ENCODE measurements at places on chromosomes 1 and 21.

- peak; percentile 94 for DNase-seq
Observed at GRCh38 chr1:182588500-182589396, at the start of gene RNASEL. Gene RNASEL (minus strand): TSS chr1:182589256. CDS start chr1:182586806, 2,450 bp downstream.

- no peak for DNase-seq
Observed at GRCh38 chr1:57424231-57425027, 569 bp upstream of the DAB1 start.

DNA sequence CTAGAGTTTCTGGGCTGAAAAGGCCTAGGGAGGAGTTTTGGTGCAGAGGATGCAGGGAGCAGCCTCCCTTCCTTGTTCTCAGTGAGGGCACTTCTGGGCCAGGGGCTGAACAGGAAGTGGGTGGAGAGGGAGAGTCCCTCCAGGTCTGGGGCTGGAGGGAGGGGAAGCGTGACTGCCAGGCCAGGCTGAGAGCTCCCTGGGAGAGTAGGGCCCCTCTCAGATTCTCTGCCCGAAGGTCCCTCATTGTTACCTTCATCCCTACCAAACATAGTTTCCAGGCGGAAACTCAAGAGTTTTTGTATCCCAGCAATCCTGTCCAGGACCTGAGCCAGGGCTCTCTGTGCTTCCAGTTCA is 36.8 kb downstream of the CITED4 start:
- DNase-seq, result no peak

DNA sequence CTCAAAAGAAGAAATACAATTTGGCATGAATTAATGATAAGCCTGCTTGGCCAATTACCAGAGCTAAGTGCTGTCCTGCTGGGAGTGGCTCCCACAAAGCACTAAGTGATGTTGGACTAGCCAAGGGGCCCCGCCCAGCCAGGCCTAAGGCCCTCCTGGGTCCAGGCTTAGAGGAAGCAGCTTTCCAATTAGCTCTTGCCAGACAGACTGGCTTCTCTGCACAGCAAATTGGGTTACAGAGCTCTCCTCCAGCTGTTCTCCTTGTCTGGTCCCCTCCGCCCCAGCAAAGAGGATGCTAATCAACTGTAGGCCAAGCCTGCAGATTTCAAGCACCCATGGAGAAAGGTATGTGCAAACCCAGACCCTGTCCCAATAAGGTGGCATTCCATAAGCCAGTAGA is 151.9 kb downstream of the DMRTA2 start:
- no peak for DNase-seq

DNA sequence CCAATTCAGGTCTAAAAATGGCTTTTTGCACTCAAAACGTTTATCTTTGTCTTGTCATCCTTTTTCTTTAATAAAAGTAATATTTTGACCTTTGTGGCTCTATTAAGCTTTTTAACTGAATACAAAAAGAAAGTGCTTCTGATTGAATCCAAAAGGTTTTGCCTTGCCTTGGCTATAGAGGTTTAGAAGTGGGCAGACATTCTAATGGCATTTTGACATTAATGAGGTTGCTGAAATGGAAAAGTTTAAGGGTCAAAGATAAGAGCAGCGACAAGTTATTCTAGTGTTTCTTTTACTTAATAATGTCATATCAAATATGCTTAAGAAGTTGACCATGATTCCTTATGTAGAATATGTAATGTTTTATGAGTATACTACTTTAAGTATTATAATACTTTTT is 120.2 kb downstream of the ADGRL2 start:
- DNase-seq, result no peak

GRCh38 chr1:203267347-203267846 is 37.9 kb upstream of the BTG2 start:
- DNase-seq, result peak; percentile 97

DNA sequence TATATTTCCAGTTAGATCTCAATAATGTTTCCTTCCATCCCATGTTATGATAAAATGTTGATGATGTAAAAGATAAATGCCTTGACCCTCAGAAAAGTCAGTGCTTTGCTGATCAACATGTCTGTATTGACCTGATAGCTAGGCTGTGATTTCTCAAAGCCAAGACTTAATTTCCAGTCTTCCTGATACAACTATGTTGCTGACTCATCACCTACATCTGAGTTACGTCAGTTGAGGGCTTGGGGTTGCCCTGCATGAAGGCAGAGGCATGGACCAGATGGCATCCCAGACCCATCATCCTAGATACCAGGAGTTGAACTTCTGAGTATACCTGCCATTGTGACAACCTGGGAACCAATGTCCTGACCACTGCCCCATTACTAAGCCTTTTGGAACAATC is 4.8 kb downstream of the LCE1D start:
- DNase-seq, result no peak

GRCh38 chr1:162192763-162193162 is 123.3 kb downstream of the NOS1AP start:
- DNase-seq, result no peak

- DNase-seq, result peak; percentile 80
Observed at GRCh38 chr1:62381831-62382657, 54.8 kb upstream of the USP1 start.

- no peak for DNase-seq
Observed at GRCh38 chr1:41702771-41703170, 216.0 kb downstream of the HIVEP3 start.

DNA sequence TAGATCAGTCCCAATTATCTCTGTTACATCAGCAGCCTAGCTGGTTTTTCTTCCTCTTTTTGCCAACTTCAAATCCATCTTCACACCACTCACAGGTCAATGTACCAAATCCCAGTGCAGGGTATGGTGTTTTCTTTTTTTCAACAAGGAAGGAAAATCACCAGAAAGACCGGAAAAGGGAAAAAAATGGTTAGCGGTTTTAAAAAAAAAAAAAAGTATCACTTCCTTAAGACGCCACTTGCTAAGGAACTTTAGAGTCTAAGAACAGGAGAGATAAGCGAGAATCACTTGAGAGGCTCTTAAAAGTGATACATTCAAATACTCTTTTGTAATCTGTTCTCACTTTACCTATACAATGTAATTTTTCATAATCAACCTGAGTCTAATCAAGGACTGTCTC is 3.1 kb upstream of the OR10J1 start:
- no peak for DNase-seq

DNA sequence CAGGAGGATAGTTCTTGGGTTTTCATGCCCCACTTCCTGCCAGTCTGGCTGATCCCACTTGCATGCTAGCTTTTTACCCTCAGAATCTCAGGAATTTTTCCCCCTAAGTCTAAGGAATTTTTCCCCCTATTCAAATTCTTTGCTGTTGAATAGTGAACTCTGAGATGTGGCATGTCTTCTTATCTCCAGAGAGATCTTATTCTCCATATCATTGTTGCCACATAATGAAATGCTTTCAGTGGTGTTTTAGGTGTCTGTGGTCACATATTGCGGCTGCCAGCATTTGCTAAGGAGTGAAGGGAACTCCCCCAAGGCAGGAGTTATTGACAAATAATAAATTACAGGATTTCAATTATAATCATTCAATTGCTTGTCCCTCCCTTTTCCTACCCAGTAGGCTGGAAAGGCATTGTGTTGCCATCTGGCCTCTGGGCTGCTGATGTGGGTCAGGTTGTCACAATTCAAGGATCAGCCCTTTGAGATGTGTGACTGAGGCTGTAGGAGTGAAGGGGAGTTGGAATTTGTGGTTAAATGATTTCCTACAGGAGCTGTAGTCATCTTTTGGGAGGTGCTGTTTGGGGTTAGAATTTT is 3.9 kb upstream of the FLG start:
- DNase-seq, result no peak

DNA sequence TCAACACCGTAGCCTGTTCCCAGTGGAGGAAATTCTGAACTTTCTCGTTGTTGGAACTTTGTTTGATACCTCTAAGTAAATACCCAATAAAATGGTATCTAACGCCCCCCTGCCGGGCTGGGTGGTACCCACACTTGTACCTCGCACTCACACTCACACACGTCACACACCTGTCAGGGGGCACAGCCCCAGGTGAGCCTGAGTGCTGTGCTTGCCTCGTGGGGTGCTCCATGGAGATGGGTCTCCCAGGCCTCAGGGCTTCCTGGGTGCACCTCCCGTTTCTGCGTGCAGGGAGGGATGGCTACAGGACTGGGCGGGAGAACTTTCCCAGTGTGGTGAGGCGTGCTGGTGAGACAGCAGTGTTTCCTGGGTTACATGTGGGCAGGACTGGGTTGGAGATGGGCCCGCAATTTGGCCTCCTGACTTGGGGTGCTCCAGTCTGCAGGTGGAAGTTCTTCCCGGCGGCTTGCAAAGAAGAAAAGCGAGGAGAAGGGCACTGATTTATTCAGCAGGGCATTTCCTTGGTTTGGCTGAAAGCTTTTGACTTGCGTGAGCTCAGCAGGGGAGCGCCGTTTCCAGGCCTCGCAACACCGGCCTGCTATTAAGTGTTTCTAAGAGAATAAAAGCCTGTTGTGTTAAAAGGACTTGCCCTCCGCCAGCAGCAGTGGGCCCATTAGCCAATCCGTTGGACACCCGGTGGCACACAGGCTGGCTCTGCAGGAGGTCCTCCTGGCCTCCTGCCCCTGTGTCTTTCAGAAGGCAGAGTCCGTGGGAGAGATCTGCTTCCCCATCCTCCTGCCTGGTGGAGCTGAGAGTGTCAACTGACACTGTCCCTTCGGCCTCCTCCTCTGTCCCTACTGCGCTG is 79.7 kb downstream of the KIF26B start:
- DNase-seq, result no peak

DNA sequence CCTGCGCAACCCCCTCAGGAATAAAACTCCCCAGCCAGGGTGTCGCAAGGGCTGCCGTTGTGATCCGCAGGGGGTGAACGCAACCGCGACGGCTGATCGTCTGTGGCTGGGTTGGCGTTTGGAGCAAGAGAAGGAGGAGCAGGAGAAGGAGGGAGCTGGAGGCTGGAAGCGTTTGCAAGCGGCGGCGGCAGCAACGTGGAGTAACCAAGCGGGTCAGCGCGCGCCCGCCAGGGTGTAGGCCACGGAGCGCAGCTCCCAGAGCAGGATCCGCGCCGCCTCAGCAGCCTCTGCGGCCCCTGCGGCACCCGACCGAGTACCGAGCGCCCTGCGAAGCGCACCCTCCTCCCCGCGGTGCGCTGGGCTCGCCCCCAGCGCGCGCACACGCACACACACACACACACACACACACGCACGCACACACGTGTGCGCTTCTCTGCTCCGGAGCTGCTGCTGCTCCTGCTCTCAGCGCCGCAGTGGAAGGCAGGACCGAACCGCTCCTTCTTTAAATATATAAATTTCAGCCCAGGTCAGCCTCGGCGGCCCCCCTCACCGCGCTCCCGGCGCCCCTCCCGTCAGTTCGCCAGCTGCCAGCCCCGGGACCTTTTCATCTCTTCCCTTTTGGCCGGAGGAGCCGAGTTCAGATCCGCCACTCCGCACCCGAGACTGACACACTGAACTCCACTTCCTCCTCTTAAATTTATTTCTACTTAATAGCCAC is 696 bp downstream of the TGFB2 start:
- no peak for DNase-seq

GRCh38 chr21:32415451-32416398 is 3.2 kb downstream of the EVA1C start:
- no peak for DNase-seq

DNA sequence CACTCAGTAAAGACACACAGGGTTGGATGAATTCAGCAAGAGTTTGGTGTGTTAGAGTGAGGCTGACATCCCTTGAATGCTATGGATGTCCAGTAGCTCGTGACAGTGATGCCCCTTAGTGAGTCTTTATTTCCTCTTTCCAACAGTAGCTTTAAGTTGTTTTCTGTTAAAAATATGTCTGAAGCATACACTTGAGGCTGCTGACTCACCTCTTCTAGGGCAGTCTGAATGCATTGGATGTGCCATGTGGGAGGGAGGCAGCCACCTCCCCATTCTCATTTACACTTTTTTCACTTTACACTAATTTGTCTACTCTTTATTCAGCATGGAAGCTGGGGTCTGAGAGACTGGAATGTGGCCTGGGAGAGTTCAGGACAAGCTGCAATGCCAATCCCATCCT is 17.6 kb downstream of the NOS1AP start:
- DNase-seq, result peak; percentile 91

- no peak for DNase-seq
Observed at GRCh38 chr1:205191622-205192021, 19.9 kb downstream of the DSTYK start.

DNA sequence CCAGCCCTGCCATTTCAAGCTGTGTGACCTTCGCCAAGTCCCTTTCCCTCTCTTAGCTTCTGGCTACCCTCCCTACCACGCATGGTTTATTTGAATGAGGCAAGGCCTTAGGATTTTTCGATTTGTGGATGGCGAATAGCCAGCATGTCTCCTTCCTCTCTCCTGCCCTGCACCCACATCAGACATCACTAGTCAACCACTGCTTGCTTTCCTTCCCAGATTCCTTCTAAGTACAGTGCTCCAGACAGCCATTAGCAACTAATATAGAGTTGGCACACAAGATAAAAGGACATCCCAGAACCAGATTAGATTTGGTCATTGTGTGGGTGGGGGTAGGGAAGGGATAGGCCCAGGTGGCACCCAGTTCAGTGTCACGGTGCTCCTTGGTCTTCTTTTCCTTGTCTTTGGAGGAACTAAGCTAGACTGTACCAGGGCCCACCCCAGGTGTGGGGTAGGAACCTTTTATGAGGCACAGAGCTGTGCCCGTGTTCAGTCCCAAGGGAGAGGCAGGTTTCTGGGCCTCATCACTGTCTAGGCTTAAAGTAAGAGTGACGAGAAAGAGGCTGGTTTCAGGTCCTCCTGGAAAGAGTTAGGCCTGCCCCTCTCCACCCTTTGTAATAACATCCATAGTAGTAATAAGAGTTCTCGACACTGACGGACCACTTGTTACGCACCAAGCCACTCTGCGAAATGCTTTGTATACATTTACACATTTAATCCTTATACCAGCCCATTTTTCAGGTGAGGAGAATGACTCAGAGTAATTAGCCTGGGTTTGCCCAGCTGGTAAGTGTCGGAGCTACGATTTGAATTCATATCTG is 8.6 kb downstream of the ALPL start:
- no peak for DNase-seq

- no peak for DNase-seq
Observed at GRCh38 chr1:3978990-3979325, 78.9 kb upstream of the C1orf174 start.

DNA sequence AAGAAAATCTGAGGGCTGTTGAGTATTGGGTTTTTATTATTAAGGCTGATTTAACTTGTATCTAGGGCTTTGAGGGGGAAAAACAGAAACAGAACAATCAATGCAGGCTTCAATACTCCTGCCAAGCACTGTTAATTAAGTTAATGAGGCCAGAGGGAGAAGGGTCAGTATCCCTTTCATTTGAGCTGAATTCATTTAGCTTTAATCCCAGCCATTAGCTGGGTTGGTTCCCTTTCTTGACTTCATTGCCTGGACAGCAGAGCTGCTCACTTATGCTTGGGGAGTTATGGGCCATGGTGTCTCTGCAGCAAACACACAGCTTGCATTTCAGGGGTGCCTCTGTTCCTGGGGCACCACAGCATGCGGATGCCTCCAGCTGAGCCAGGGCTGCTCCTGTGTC is 16.3 kb downstream of the TLR5 start:
- no peak for DNase-seq

- DNase-seq, result no peak
Observed at GRCh38 chr1:4164965-4165364, 264.9 kb upstream of the C1orf174 start.

- DNase-seq, result no peak
Observed at GRCh38 chr1:92934395-92935378, 26.6 kb downstream of the DIPK1A start.

- no peak for DNase-seq
Observed at GRCh38 chr1:186812570-186812969, 16.2 kb upstream of the PLA2G4A start.

Measured in esophagus muscularis mucosa (tissue), 4 donors.